ENCODE measurements at places on chromosomes 11 and 22. TPM values are rescaled to one million over a fixed set of nuclear protein-coding genes. Genes with fewer than 3 reads are reported as not detected.

The OR52D1 gene
- total RNA-seq = not detected

- no peaks in the 10 kb centered on the region for H3K27me3 ChIP-seq
- H3K36me3 ChIP-seq = no peaks in the 10 kb centered on the region
- peaks cover 5% of the 10 kb centered on the region for H3K4me1 ChIP-seq
- H3K4me3 ChIP-seq = no peak overlapping the region
- DNase-seq = no peak
Measured at GRCh38 chr11:19691815-19692500, 20.7 kb upstream of the NAV2 start.

The PNPLA5 gene
- total RNA-seq = not detected

DNA sequence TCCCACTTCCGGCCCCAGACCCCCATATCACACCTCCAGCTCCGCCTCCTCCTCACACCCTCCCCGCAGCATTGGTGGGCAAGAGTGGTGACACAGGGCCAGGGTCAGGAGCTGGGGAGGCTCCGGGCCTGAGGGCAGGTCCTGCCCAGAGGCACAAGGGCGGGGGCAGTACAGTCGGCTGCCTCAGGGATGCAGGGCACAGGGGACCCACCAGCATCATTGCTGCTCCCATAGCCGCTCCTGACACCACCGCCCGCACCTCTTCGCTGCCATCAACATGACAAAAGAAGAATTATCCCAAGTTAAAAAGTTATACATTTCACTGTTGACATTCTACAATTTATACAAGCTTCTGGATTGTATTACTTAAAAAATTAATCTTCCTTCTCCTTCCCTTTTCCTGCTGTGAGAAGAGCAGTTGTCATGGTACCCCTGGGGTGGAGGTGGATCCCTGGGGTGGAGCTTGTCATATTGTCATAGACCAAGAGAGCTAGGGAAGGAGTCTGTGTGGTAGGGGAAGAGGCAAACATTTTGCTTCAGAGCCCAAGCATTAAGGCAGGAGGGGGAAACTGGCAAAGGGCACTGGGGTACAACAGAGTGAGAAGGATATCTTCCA, 4.1 kb downstream of the SBF2 start:
- H3K27ac ChIP-seq = no peak overlapping the region
- H3K27me3 ChIP-seq = no peaks in the 10 kb centered on the region
- no peaks in the 10 kb centered on the region for H3K36me3 ChIP-seq
- H3K4me3 ChIP-seq = no peak overlapping the region
- H3K4me1 ChIP-seq = peaks cover 62% of the 10 kb centered on the region

- peak; percentile 49 for DNase-seq
- no peaks in the 10 kb centered on the region for H3K27me3 ChIP-seq
- no peaks in the 10 kb centered on the region for H3K4me1 ChIP-seq
- no peak overlapping the region for H3K4me3 ChIP-seq
Measured at GRCh38 chr22:22386602-22387385, 121.7 kb downstream of the ZNF280B start.

DNA sequence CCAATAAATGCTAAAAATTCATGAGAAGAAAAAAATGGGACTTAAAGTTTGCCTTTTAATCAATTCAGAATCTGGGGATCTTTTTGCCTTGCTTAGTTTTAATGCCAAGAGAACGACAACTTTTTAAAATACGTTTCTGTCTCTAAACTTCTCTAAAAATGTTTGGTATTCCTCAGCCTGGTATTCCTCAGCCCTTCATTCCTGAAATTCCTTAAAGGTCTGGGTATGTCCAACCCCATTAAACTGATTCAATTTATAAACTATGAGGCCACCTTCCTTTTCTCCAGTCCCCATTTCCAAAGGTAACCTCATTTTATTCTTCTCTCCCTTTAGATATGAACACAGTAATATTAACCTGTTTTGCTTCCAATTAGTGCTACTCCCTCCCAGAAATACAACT, 16.6 kb downstream of the POLA2 start:
- peaks cover 34% of the 10 kb centered on the region for H3K36me3 ChIP-seq
- H3K4me1 ChIP-seq = no peaks in the 10 kb centered on the region
- H3K4me3 ChIP-seq = no peak overlapping the region

DNA sequence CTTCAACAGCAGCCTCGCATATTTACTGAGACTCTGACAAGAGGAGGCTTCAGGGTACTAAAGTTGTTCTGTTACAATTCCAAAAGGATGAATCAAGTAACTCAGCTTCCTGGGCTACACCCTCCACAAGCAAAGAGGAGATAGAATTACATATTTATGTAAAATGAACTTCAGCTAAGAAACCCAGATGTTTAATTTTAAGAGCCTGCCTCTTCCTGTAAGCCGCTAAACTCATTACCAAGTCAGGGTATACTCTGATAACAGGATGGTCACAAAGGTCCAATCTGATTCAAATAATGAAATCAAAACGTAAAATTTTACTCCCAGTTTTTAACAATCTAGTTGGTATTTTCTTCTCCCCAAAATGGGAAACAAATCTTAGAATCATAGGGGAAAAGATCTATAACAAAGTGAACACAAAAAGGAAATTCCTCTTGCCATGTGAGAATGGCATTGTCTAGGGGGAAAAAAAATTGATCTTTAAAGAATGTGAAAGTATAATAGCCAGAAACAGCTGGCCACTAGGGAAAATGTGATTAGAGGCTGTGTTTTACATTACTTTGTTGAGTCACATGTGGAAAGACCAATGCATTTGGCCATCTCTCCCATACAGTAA, 30.9 kb downstream of the CHEK2 start:
- H3K4me3 ChIP-seq = no peak overlapping the region
- DNase-seq = no peak
- no peaks in the 10 kb centered on the region for H3K27me3 ChIP-seq
- peaks cover 21% of the 10 kb centered on the region for H3K4me1 ChIP-seq
- H3K36me3 ChIP-seq = no peaks in the 10 kb centered on the region

The SLC22A12 gene
- total RNA-seq = not detected

- no peak overlapping the region for H3K27ac ChIP-seq
- no peaks in the 10 kb centered on the region for H3K27me3 ChIP-seq
- H3K4me1 ChIP-seq = peaks cover 6% of the 10 kb centered on the region
- no peak for DNase-seq
Measured at GRCh38 chr22:27443306-27443705, 358.2 kb downstream of the MN1 start.

DNA sequence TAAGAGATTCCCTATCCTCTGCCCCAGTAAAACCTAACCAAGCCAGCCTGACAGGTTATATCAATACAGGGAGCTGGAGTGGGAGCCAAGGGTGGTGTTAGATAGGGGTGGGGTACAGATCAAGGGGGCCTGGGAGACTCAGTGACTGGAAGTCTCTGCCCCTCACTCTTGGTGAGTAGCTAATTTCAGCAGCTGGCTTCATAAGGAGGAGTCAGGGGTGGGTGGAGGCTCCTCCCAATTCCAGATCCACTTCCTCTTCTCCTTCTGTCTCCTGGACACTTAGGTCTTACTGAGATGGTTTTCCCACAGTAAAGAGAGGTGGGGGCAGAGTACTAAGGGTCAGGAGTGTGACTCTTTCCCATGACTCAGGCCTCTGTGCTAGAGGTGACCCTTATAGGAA, 1.1 kb upstream of the VSIG2 start:
- DNase-seq = no peak
- no peak overlapping the region for H3K27ac ChIP-seq
- H3K4me1 ChIP-seq = peaks cover 12% of the 10 kb centered on the region
- no peak overlapping the region for H3K4me3 ChIP-seq

- peaks cover 25% of the 10 kb centered on the region for H3K4me1 ChIP-seq
- no peak overlapping the region for H3K4me3 ChIP-seq
- DNase-seq = no peak
- no peak overlapping the region for H3K27ac ChIP-seq
- H3K27me3 ChIP-seq = no peaks in the 10 kb centered on the region
Measured at GRCh38 chr11:67158221-67158620, 39.2 kb downstream of the KDM2A start.

The ANGPTL5 gene
- total RNA-seq = not detected

The DEPDC5 gene
- 28.7 TPM for total RNA-seq
